ENCODE measurements at places on chromosomes 2 and 18. TPM values are rescaled to one million over a fixed set of nuclear protein-coding genes. Genes with fewer than 3 reads are reported as not detected.

The DSG1 gene
- not detected for total RNA-seq

The PLEKHH2 gene
- 0.33 TPM for total RNA-seq

The SPDYA gene
- 0.33 TPM for total RNA-seq

The OSGEPL1 gene
- total RNA-seq, result 7.6 TPM

The BARD1 gene
- 15.3 TPM for total RNA-seq

The LIPG gene
- 80.9 TPM for total RNA-seq

The SERPINB10 gene
- total RNA-seq, result not detected

The GKN1 gene
- total RNA-seq, result not detected

The BMP10 gene
- not detected for total RNA-seq

The TMEM200C gene
- not detected for total RNA-seq

The PRSS56 gene
- total RNA-seq, result not detected

The TRPM8 gene
- total RNA-seq, result not detected

The MC2R gene
- not detected for total RNA-seq

The EMILIN1 gene
- total RNA-seq, result 1.4 TPM

The LAMA3 gene
- total RNA-seq, result 6.5 TPM

The KRTCAP3 gene
- total RNA-seq, result not detected

The CABYR gene
- total RNA-seq, result 4.1 TPM

The C2orf72 gene
- not detected for total RNA-seq

The TRABD2A gene
- total RNA-seq, result 1.1 TPM

The AGXT gene
- total RNA-seq, result not detected

The NT5DC4 gene
- total RNA-seq, result not detected

The TMEFF2 gene
- total RNA-seq, result not detected

The RUFY4 gene
- total RNA-seq, result 0.29 TPM

All from vein endothelial cell (primary cell).